CD4-positive, alpha-beta memory T cell (primary cell): ENCODE measurements at places on chromosomes 3 and 15.
A peak's percentile ranks its signal among the peaks of the same experiment; 100 is the strongest.

- no peak for DNase-seq
Observed at GRCh38 chr3:170448584-170448983, 29.9 kb downstream of the CLDN11 start.

DNA sequence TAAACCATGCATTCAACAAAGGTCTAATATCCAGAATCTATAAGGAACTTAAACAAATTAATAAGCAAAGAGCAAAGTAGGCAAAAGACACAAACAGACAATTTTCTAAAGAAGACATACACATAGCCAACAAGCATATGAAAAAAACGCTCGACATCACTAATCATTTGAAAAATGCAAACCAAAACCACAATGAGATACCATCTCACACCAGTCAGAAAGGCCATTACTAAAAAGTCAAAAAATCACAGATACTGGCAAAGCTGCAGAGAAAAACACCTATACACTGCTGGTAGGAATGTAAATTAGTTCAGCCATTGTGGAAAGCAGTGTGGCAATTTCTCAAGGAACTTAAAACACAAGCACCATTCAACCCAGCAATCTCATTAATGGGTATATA, 53.8 kb downstream of the FSIP1 start:
- DNase-seq: no peak

DNA sequence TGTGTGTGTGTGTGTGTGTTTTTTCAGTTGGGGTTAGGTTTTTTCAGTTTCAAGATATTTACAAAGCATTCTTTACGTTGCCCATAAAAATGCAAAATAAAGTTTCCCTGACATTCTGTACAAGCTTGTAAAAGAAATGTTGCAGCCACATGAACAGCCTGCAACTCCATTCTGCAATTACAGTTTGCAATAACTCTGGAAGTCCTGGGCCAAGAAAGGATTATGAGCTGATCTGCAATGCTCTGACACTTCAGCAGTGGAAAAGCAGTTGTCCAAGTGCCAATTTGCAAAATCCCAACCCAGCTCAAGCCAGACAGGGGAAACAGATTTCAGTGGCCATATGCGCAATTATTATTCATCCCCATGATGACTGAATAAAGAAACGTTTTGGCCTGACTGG, 322.1 kb downstream of the MEX3B start:
- DNase-seq: no peak

- DNase-seq: no peak
Observed at GRCh38 chr3:18716821-18717220, 291.7 kb upstream of the SATB1 start.

DNA sequence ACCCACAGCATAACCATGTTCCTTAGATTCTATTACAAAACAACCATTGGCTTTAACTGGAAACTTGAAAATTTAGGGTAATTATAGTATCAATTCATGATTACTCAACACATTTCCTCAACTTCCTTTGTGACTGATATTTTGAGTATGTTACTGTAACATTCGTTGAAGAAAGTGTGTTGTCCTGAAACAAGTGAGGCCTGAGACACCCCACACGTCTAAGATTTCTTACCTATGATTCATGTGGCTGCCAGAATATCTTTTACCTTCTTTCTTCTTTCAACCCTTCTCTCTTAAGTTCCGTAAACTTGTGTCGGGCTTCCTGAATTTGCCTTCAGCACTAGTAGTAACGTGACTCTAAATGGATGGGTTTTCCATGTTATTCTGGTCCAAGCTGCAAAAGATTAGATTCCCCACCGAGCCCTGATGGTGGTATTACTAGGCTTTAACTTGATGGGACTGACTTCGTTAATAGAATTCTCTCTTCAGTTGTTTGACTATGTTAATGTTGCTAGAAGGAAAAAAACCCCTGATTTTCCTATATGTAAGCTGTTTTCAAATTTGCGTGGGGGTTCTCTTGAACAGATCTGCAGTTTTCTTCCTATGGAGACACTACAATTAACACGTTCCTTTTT, 296.0 kb upstream of the ICE2 start:
- DNase-seq: no peak

DNA sequence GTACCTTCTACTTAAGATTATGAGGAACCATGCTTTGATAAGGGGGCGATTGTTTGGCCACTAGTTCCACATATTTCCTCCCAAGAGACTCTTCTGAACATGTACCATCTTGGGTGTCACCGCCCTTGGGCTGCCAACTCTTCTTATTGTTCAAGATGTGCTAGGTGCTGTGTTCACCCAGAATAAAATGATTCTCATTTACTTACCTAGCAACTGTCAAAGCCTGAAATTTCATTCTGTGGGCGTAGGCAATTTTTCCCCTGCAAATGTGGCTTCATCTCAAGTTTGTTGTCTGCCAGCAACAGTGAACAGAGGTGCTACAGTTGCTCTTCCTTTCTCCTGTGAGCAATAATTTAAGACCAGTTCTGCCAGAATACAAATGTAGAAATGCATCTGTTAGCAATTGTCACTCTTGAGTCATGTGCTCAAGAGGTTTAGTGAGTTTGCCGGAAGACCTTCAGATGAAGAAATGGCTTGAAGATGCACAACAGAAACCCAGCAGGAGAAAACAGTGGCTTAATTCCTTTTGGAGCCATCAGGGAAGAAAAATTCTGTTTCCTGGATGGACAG, 41.3 kb upstream of the RARB start:
- DNase-seq: no peak

GRCh38 chr3:88142094-88142624, 7.6 kb upstream of the C3orf38 start:
- no peak for DNase-seq

GRCh38 chr3:38131621-38132369, 5.1 kb downstream of the ACAA1 start:
- no peak for DNase-seq

- DNase-seq: no peak
Observed at GRCh38 chr3:102741105-102741504, 306.3 kb downstream of the ZPLD1 start.

GRCh38 chr3:127002195-127003174, 19.6 kb downstream of the PLXNA1 start:
- no peak for DNase-seq

DNA sequence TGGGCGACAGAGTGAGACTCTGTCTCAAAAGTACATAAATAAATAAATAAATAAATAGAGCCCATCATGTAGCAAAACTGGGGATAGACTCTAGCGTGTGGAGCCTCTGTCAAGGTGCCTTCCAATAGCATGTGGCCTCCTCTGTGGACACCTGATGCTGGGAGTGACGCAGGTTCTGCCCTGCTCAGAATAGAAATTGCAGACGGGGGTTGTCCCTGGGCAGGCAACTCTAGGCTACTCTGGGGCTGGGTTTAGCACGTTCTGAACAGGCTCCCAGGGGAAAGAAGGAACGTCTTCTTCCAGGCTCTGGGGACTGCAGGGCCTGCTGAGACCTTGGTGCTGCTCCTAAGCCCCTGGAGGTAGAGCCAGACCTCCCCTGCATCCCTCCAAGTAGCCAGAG, 65.3 kb downstream of the EPHB3 start:
- DNase-seq: no peak

GRCh38 chr3:12633108-12633507, 30.8 kb downstream of the RAF1 start:
- no peak for DNase-seq

DNA sequence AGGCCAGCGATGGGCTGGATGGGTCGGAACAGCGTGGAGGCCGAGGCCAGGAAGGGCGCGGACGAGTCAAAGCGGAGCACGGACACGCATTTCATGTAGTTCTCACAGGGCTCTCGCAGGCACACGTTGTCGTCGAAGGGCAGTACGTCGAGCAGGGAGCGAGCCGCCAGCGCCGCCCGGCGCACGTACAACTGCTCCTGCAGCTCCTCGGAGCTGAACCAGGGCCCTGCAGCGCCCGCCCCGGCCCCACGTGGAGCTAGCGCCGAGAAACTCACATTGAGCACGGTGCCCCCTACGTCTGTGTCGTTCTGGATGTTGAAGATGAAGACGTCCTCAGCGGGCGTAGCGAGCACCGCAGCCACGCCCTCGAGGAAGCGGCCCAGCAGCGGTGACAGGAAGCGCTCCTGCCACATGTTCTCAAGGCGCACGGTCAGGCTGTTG, 5.8 kb downstream of the CELSR3 start:
- DNase-seq: no peak

DNA sequence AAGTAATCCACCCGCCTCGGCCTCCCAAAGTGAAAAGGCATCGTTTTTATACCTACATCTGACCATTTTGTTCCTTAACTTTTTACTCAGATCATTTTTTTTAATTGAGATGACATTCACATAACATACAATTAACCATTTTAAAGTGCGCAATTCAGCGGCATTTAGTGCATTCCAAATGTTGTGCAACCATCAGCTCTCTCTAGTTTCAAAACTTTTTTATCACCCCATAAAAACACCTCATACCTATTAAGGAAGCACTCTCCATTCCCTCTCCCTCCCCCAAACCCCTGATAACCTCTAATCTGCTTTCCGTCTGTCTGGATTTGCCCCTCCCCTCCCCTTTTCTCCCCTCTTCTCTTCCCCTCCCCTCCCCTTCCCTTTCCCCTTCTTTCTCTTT, 310.1 kb downstream of the UACA start:
- DNase-seq: no peak

DNA sequence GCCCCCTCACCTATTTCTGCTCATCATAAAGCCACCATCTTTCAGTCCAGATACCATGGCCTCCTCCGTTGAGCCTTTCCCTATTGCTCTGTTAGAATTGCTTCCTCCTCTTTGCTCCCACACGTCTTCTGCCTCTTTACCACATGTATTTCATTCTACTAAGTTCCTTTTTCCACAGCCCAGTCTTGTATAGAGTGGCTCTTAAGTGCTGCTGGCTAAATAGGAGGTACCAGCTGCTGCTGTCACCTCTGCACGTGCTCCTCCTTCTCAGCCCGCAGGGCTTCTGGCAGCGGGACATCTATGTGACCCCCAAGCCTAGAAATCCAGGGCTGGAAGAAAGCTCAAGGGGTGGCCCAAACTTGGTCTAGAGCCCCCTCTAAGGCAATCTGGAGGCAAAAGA, 38.8 kb upstream of the PLXND1 start:
- DNase-seq: no peak

DNA sequence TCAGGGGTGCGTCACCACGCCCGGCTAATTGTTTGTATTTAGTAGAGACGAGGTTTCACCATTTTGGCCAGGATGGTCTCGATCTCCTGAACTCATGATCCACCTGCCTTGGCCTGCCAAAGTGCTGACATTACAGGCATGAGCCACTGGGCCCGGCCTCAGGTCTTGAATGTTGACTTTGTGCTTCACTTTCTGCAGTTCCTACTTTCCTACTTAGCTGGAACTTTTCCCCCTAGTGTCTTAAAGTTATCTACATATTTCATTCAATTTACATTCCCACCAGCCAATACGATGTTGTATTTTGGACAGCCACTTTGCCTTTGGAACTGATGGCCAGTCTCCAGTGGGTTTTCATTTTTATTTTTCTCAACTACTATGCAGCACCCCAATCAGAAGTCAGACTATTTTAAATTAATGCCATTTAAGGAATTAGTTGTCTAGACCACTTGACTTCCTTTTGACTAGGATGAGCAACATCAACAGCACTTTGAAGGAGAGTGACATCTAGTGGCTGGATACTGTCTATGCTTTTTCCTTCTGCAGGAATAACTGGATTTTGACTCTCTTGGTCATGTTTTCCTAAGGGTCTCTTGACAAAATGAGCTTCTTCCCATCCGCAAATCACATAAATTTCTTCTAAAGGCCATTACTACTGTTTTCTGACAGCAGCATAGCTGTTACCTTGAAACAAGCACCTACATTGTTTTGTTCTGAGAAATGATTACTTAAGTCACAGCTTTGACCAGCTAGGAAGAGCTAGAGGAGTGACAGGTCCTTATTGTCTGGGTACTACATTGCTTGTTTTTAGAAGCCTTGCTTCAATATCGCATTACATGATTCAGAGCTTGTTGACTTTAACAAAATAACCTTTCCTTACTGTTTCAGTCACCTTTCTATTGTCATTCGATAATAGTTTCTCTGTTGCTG, 140.2 kb downstream of the ITPR1 start:
- peak; percentile 45 for DNase-seq

- no peak for DNase-seq
Observed at GRCh38 chr15:77486542-77487468, 66.1 kb downstream of the HMG20A start.

DNA sequence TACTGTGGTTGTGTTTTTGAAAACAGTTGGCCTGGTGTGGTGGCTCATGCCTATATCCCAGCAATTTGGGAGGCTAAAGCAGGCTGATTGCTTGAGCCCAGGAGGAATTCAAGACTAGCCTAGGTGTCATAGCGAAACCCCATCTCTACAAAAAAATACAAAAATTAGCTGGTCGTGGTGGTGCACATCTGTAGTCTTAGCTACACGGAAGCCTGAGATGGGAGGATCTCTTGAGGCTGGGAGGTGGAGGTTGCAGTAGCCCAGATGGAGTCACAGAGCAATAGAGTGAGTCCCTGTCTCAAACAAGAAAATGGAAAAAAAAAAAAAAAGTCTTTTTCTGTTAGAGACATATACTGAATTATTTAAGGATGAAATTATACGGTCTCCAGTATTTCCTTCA, 14.7 kb upstream of the LRRFIP2 start:
- no peak for DNase-seq

DNA sequence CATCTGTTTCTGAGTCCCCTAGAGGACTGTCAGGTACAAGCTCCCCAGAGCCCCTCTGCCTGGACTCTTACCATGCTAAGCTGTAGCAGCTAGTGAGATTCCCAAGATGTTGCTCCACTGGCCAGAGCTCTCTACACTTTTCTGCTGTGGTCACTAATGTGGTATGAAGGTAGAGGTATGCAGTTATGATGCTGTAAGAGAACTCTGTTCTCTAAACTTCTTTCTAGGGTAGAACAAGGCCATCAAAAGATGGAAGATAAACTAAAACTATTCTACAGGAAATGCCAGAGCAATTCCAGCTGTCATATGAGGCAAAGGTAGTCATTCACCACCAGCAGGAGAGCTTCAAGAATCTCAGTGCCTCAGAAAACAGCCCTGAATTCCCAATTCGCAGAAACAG, 517.4 kb upstream of the ARRDC4 start:
- no peak for DNase-seq

DNA sequence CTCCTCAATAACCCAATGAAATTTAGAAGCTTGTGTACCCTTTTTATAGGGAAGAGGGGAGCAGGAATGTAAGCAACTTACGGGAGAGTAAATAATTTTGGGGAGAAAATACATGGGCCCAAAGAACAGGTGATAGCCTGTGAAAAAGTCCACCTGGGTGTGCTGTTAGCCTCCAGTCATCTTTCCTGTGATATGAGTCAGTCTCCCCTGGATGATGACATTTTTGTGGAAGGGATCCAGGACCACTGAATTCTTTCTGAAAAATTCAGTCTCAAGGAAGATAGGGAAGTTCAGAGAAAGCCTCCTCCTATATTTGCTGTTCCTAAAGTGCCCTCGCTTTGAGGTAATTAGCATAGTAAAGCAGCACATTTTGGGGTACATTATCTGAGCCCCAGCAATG, 149.8 kb downstream of the SQOR start:
- DNase-seq: no peak

DNA sequence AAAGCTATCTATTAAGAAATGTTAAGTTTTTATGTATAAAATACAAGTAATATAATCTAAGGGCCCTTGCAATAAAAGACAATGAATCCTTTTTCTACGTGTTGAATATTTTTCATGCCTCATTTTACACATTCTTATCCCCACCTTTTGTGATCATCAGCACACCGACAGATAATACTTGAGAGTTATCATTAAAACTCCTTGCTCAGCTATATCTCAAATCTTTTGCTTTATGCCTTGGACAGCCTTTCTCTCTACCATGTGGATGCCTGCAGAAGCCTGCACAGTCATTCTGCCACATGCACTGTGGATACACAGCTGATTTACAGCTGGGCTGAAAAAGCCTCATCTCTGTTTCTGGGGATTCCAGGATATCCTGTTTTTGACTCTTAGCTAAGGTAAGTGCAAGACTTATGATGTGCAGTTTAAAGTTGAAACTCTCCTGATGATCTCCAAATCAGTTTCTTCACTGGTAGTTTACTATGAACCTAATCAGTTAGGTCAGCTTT, 1565.1 kb downstream of the SI start:
- DNase-seq: no peak
